ENCODE measurements at places on chromosomes 5 and 9.

DNA sequence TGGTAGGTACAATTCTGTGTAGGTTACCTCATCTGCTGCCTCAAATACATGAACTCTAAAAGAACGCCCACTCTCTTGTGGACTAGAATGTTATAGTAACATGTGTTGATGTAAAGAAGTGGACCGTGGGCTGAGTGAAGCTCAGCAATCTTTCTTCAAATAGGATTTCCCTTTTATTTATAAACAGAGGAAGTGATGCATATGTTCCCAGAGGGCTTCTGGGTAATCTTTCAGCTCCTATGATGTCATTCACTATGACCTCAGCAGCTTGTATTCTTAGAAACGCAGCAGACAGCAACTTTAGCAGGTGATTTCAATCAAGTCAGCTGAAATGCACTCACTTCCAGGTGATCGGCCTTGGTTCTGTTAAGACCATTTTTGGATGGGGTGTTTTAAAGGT lies 14.4 kb downstream of the F2RL2 start:
- DNase-seq = no peak

- DNase-seq = peak; percentile 78
Observed at GRCh38 chr9:106333481-106333880, 529.5 kb upstream of the ZNF462 start.

GRCh38 chr5:80156156-80156555 lies 99.7 kb downstream of the SERINC5 start:
- DNase-seq = no peak

GRCh38 chr5:126525630-126526245 lies 69.3 kb downstream of the ALDH7A1 start:
- DNase-seq = no peak
